ENCODE measurements at places on chromosomes 7 and 10. TPM values are rescaled to one million over a fixed set of nuclear protein-coding genes. Genes with fewer than 3 reads are reported as not detected.

Gene ZNF282
- 20.8 TPM for total RNA-seq

Gene UCN3
- total RNA-seq: not detected

Gene CCDC6
- total RNA-seq: 29.8 TPM

DNA sequence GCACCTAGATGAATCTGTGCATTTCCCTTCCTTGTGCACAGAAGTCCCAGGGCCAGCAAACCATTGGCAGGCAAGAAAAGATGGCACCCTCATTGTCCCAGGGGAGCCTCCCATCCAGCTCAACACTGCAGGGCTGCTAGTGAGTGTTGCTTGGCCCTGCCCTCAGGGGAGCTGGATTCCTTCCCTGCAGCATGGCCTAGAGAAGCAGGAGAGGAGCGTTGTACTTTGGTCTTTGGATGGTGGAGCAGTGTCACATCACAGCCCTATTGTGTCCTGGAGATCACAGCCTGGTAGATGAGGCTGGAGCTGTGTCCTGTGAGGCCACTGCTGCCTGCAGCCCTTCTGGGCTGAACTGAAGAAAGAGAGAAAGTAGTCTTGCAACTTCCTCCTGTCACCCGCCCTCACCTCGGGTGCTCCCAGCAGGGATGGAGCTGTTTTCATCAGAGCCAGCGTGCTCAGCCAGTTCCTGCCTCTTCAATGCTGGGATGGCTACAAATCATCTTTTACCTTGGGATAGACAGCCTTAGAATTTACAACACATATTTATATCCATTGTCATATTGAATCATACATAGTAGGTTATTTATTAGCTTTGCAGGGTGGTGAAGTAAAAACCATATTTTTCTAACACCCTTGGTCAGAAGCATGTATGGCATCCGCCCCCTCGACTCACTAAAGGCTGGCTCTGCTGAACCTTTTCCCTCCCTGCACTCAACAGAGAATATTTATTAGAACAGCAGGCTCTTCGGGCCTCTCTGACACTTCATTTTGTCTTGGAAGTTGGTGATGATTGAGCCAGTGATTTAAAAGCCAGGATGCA, 43.1 kb upstream of the FAM180A start:
- no peak for DNase-seq

DNA sequence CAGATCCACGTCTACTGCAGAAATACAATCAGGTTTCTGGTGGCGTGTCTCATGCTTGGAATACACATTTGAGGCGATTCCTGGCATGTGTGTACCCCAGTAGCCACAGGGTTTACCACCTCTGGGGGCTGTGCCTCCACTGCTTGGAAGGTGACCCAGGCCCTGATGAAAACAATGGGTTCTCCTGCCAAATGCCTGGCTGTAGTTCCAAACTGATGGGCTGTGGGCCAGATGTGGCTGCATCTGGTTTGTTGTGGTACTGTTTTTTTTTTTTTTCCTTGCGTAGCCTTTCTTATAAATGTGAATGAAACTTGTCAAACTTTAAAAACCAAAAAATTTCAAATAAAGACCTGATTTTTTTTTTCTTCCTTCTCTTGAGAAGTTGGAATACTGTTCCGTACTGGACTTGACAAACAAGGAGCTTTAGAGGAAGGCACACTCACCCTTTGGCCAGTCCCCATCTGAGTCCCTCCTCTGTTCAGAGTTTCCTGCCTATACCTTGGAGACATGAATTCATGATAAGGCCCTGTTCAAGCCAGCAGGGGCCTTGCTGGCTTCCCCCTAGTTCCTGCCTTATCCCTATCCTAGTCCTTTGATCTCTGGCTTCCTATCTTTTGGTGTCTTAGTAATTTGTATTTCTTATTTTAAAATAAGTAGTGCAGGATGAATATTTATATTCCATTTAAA, 217.1 kb downstream of the PHTF2 start:
- no peak for DNase-seq

DNA sequence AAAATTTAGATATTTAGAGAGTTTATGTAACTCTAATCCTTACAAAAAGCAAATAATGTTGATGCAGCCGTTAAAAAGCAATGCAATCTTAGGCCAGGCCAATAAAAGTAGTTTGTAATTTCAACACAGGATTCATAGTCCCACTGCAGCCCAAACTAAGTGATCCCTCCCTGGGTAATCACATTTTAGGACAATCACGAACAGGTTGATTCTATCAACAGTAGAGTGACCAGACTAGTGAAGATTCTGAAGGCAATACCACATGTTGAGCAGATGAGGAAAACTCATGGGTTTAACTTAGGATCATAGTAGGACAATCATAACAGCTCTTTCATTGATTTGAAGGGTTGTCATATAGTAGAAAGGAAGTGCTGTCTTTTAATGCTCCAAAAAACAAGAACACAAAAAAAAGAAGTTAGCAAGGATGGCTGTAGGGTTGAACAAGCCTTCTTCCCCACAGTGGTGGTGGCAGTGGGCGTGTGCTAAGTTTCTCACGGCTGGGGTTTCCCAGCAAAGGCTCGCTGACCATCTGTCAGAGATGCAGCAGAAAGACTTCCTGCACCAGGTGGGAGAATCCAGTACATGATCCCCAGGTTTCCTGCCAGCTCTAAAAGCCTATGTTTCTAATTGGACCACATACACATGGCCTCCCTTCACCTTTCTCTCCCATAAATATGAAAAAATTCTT, 212.2 kb downstream of the CHRM2 start:
- no peak for DNase-seq

GRCh38 chr7:158327571-158328180, 259.9 kb downstream of the PTPRN2 start:
- no peak for DNase-seq

- no peak for DNase-seq
Observed at GRCh38 chr10:131315344-131315743, 3.8 kb upstream of the TCERG1L start.

GRCh38 chr7:148398844-148399365, 191.7 kb upstream of the C7orf33 start:
- no peak for DNase-seq

Gene MGAM2
- not detected for total RNA-seq

DNA sequence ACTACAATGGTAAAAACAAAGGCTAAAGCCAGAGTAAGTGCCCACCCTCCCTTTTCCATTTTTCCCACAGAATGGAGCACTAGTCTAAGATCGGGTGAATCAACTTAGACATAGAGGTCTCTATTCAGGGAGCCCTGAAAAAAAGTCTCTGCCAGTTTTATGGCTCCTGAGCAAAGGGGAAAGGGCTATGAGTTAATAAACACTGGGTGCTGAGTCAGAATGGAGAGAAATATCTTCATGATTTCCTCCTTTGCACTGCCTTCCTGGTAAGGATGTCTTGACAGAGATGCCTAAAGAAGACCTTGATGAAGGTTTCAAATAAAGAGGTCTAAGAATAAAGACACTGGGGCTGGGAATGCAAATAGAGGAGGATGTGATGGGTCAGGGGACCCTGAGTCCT, 607.4 kb upstream of the MBL2 start:
- DNase-seq: no peak

Gene ATG9B
- total RNA-seq: 2.4 TPM

- no peak for DNase-seq
Observed at GRCh38 chr10:60456053-60456452, 66.4 kb upstream of the ANK3 start.
